ENCODE measurements at places on chromosomes 2 and 18.

DNA sequence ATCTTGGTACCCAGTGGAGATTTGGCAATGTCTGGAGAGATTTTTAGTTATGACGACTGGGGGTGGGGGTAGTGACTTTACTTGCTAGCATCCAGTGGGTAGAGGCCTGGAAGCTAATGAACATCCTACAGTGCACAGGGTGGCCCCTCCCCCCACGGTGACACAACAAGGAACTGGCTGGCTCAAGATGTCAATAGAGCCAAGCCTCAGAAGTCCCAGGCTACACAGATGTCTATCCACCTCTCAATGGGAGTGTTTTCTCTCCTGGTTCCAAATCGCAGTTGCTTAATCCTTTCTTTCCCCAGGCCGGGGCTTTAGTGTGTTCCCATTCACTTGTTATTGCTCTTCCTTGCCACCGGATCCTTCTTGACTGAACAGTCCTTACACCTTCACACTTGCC, 9.3 kb upstream of the CCBE1 start:
- DNase-seq = no peak

- no peak for DNase-seq
These were observed 56.3 kb upstream of the NCKAP5 start for GRCh38 chr2:133624551-133624950.

DNA sequence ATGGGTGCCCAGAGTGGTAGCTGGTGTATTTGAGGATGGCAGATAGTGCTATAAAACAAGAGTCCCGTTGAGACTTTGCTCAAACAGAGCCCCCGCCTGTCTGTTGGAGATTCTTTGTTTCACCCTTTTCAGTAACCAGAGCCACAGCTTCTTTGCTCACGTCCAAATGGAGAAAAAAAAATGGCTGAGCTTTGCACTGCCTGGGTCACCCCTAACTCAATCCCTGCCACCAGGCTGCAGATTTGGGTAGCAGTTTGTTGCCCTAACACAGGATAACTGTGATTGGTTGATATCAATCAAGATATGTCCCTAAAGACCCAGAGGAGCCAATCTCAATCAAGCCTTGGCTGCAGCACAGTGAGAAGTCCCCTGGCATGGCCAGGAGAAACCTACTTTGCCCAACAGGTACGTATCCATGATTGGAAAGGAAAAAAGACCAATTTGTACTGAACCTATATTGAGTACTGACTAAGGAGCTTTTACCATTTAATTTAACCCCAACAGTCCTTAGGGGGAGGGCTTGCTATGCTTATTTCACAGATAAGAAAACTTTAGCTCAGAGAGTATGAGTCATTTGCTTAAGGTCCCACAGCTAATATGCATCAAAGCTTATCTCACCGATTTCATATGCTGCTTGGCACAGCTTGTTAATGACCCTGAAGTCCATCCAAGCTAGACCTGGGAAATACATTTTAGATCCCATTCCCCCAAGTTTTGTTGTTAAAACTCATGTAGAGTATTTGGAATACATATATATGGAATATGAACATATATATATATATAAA, 72.0 kb upstream of the SH3BP4 start:
- DNase-seq = peak; percentile 13

- DNase-seq = no peak
These were observed 23.6 kb downstream of the SP100 start for GRCh38 chr2:230439590-230439989.

GRCh38 chr2:15260196-15260595, 300.9 kb downstream of the NBAS start:
- no peak for DNase-seq

DNA sequence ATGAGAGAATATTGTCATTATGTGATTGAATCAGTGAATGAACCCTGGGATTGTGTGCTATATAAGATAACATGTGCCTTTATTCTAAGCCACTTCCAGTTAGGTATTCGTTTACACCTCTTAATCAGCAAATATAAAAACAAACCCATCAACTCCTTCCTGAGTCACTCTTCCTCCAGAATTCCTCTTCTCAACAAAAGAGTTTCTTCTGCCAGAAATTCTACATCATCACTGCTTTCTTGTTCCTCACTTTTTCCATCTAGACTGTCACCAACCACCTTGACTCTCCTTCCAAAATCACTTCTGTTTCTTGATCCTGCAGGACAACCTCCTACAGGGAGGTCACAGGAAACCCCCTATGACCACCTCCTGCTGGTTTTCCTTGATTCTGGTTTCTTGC, 261.4 kb downstream of the CYP26B1 start:
- DNase-seq = no peak

DNA sequence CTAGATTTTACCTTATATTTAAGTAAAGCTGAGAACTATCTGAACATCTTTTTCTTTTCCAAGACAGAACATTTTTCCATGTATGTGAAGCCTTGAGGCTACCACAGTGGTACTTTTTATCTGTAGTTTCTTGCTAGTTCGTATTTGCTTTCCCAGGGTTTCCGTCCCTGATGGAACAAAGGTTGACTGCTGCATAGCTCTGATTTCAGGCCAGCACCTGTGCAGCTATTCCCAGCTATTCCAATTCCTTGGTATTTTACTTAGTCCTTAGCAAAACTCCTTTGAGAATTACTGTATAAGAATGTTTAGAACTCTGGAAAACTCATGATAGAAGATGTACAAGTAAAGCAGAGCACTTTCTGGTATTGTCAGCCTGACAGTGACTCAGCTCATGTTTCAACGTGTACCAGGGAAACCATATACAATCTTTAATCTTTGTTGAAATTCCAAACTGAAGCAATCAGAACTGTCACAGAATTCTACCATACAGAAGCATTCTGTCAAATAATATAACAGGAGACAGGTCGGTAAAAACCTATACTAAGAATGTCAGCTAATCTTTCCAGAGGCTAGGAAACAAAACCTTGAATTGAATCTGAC, 162.2 kb downstream of the PKP4 start:
- peak; percentile 4 for DNase-seq

- DNase-seq = no peak
These were observed 27.3 kb downstream of the CCDC141 start for GRCh38 chr2:179022685-179023084.

- no peak for DNase-seq
These were observed 56.2 kb downstream of the CYP27C1 start for GRCh38 chr2:127163921-127164320.

DNA sequence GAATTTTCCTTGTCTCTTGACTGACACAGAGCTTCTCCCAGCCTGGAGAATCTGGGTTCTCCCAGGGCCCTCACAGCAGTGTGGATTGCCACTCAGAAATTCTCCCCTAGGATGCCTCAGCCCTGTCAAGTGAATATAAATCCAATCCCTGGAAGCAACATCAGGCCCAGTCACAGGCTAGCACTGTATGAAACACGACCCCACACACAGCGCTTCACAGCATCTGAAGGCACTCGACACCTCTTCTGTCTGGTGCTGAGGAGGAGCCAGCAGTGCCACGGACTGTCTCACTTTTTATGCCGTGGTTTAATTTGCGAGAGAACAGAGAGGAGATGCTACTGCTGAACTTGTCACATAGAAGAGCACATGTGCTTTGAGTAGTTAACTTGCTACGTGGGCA, 164.5 kb downstream of the NAPG start:
- DNase-seq = no peak

GRCh38 chr2:45647356-45647755, 4.1 kb upstream of the PRKCE start:
- no peak for DNase-seq

DNA sequence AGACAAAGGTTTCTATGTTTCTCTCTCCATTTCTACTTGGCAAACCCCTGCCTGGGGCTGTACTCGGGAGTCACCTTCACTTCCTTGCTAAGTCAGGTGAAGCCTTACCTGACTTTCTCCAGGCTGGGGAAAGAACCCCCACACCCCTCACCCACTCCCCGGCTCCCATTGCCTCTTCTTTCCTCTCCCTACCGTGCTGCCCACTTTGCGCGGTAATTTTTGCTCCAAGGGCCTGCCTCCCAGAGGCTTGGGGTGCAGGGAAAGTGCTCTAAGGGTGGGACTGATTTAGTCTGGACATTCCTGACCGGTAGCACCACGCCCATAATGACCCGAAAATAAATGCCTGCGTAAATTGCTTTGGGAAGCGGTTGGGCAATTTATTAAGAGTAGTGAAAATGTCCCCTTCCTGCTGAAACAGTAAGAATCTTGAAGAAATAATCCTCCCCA, 49.1 kb upstream of the ATP6V1B1 start:
- no peak for DNase-seq

DNA sequence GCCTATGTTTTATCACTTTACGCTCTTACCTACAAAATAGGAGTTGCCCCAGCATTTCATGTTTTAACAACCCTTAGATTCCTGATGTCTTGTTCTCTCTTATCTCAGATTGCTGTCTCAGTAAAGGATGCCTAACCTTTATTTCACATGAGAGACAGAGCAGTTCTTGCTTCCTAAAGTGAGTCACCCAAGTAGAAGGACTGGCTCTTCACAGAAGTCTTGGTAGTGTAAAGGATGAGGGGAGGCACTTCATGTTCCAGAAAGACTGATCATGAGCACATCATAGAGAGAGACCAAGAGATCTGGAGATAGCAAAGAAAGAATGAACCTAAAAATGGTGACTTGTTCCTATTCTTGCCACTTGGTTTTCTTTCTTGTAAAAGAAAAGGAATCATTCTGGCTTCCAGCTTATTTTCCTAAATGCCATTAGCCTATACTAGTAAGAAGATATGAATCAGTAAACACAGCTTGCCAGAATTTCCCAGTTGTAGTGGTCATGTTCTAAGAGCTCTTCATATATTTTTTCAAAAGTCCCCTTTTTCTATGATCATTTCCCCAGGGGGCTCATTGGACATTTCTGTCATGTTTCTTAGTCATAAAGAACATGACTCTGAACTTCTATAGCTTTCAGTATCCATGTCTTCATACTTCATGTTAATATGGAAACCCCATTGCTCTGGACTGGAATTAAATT, 54.9 kb downstream of the MAPRE2 start:
- no peak for DNase-seq

- DNase-seq = peak; percentile 81
These were observed 440.2 kb upstream of the ST6GAL2 start for GRCh38 chr2:107325981-107326786.

DNA sequence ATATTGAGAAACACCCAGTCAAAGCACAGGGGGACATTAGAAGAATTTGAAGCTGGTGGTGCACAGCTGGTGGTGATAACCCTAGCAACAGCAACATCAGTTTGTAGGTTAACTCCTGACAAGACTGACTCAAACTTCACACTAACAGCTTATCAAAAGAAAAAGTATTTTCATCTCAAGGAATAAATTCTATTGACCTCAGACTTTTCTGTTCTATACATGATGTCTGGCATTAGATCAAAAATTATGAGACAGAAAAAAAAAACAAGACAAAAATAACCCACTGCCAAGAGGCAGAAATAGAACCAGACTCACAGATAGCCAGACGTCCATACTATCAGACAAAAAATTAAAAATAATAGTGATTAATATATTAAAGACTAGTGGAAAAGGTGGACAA, 126.1 kb downstream of the COL6A3 start:
- DNase-seq = no peak

DNA sequence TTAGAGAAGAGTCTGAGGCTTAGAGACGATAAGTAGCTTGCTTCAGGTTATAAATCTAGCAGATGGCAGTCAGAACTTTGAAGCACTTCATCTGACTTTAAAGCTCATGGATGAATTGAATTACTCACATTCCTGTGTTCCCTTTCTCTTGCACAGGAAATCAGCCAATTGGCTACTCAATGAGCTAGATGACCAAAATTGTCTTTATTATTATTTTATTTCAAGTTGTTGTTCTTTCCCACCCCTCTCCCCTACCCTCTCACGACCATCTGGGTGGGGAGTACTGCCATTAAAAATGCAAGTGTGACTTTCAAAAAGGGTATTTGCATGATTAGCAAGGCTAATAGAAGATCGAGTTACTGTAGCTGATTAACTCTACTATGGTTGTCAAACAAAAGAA, 491.1 kb downstream of the NR4A2 start:
- DNase-seq = no peak

- DNase-seq = no peak
These were observed 66.5 kb downstream of the AGAP1 start for GRCh38 chr2:235560345-235560744.

GRCh38 chr2:217071416-217071815, 211.6 kb upstream of the TNP1 start:
- no peak for DNase-seq

GRCh38 chr2:41510108-41510507, 537.7 kb upstream of the PKDCC start:
- DNase-seq = no peak

- no peak for DNase-seq
These were observed 50.5 kb downstream of the MRPL33 start for GRCh38 chr2:27822049-27822448.

- DNase-seq = peak; percentile 85
These were observed 85.2 kb upstream of the NDUFV2 start for GRCh38 chr18:9017167-9017904.

DNA sequence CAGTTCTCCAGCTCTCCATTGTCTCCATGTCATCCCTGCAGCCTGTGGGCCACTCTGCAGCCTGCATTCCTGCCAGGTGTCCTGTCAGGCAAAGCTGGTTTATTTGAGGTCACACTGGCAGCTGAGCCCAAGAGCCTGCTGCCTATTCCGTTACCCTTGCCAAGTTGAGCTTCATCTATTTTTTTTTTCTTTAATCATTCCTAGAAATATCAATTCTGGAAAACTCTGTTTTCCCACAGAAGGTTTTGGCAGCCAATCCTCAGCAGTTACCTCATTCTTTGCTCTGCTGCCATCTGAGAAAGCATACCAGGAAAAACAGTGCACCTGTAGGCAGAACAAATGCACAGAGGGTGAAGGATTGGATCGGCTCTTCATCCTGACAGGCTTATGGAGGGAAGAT, 411.0 kb upstream of the ACVR2A start:
- DNase-seq = no peak

DNA sequence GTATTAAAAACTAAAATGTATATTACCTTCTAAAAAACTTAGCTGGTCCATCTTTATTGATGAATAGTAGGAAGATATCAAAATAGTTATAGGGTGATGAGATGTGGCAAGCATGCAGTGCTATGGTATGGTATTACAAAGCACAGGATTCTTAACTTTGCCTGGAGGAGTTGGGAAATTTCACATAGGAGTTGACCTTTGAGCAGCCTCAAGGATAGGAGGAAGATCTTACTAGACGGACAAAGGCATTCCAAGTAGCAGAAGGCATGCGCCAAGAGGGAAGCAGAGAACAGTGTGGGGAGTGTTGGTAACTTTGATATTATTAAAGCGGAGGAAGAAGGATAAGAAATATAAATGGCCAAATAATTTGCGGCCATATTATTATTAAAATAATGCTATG, 60.0 kb downstream of the TTC21B start:
- no peak for DNase-seq

GRCh38 chr2:233081731-233082221, 21.6 kb downstream of the INPP5D start:
- no peak for DNase-seq

- no peak for DNase-seq
These were observed 102.0 kb downstream of the CHN1 start for GRCh38 chr2:174903264-174903556.

- no peak for DNase-seq
These were observed 170.9 kb downstream of the INHBB start for GRCh38 chr2:120516679-120517314.

Data from skeletal muscle cell (primary cell).